ENCODE measurements at places on chromosomes 1 and 21. TPM values are rescaled to one million over a fixed set of nuclear protein-coding genes. Genes with fewer than 3 reads are reported as not detected.

Gene LINGO4
- not detected for total RNA-seq

Gene F3
- 0.80 TPM for total RNA-seq

Gene UHMK1
- total RNA-seq, result 47.3 TPM

Gene VSIG8
- not detected for total RNA-seq

Gene SH2D1B
- total RNA-seq, result 0.20 TPM

Gene PSMB4
- total RNA-seq, result 419 TPM

Gene FAM43B
- total RNA-seq, result not detected

Gene FBXO28
- 33.3 TPM for total RNA-seq

Gene ATAD3C
- total RNA-seq, result not detected

Gene PPM1J
- 1.8 TPM for total RNA-seq

Gene KCNJ6
- total RNA-seq, result not detected

Gene LEMD1
- not detected for total RNA-seq

Gene LORICRIN
- total RNA-seq, result not detected

Gene SFN
- 0.20 TPM for total RNA-seq

Gene SLFNL1
- 0.07 TPM for total RNA-seq

Gene FGR
- 0.13 TPM for total RNA-seq

Gene PLA2G2C
- total RNA-seq, result not detected

Gene C1orf94
- not detected for total RNA-seq

Gene RIMS3
- 0.10 TPM for total RNA-seq

Gene ATP6V1G3
- total RNA-seq, result not detected

Gene SYF2
- 47.3 TPM for total RNA-seq

Gene CR2
- not detected for total RNA-seq

Gene MARK1
- total RNA-seq, result 0.69 TPM

Gene CFHR2
- not detected for total RNA-seq

Gene AMPD1
- total RNA-seq, result not detected

Gene CRYBG2
- total RNA-seq, result not detected

Data from mammary microvascular endothelial cell (primary cell).